CD4-positive, alpha-beta T cell treated with Interleukin-15 for 1 hour (primary cell): ENCODE measurements at places on chromosomes 6 and 20.

- peak; percentile 50 for DNase-seq
Measured at GRCh38 chr6:14713008-14713960, 532.6 kb upstream of the JARID2 start.

DNA sequence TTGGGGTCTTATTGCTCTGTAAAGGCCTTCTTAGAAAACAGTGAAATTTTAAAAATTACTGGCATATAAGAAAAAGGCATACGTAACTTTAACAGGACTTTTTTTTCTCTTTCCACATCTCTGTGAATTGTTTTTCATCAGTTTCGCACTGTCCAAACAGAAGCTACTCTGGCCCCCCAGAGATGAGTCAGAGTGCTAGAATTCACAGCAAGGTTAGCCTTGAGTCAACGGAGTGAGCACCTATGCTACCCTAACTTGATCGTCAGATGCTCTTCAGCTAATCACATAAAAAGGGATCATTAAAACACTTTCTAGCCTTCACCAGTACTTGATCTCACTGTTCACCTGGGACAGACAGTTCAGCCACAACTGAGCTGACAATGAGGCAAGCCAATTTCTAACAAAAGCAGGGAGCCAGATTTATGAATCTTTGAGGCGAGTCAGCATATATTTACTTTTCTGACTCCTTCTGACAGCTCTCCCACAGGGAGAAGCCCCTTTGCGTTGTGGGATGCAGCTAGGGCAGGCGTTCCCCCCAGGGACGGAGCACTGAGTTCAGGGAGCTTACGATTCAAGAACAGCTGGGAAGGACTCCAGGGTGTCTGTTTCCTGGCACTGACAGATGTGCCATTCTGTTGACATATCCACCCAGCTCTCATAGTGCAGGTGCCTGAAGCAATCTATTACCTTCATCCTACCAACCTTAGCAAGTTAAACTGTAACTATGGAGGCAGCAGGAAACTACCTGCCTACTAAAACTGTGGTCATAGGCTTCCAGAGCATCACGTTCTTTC, 46.4 kb upstream of the SPDEF start:
- no peak for DNase-seq

GRCh38 chr6:101826678-101827077, 433.2 kb downstream of the GRIK2 start:
- DNase-seq = no peak

- DNase-seq = peak; percentile 88
Measured at GRCh38 chr20:38842558-38842981, 37.1 kb downstream of the PPP1R16B start.

- no peak for DNase-seq
Measured at GRCh38 chr6:154070657-154071056, 31.6 kb downstream of the OPRM1 start.

DNA sequence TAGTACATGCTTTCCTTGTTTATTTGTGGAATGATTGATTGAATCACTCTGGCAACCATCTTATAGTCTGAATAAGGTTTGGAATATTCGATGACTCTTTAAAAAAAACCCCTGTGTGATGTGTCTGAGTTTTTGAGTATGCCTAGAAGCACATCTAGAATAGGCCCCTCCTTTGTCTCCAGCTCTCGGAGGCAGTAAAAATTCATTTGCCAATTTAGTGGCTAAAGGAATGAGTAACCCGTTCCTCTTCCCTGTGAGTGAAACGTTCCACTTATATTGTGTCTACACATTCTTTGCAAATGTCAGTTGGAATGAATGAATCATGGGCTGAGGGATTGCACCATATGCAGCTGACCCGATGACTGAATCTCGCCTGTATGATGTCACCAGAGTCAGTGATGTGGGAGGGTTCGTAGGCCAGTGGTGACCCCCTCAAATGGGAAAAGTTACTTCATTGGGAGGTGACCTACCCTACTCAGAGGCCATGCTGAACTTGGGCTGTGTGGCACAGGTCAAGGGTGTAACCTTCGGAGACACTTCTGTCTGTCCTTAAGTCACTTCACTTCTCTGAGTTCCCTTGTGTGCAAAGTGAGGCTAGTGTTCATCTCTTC, 21.6 kb downstream of the MOCS3 start:
- DNase-seq = peak; percentile 26

GRCh38 chr6:79212859-79213258, 21.6 kb downstream of the HMGN3 start:
- DNase-seq = no peak

GRCh38 chr6:35260591-35261570, 1.3 kb downstream of the ZNF76 start:
- DNase-seq = no peak

DNA sequence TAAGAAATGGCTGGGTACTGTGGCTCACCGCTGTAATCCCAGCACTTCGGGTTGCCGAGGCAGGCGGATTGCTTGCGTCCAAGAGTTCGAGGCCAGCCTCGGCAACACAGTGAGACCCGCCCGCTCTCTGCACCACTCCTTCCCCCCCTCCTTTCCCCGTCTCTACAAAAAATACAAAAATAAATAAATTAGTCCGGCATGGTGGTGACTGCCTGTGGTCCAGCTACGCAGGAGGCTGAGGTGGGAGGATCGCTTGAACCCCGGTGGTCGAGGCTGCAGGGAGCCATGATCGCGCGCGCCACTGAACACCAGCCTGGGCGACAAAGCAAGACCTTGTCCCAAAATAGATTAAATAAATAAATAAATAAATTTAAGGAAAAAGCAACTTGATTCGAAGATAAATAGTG, 448 bp upstream of the RNF114 start:
- DNase-seq = no peak

- no peak for DNase-seq
Measured at GRCh38 chr6:42629845-42630244, 66.0 kb downstream of the UBR2 start.

GRCh38 chr6:157461000-157461915, 80.3 kb downstream of the ZDHHC14 start:
- DNase-seq = peak; percentile 52

DNA sequence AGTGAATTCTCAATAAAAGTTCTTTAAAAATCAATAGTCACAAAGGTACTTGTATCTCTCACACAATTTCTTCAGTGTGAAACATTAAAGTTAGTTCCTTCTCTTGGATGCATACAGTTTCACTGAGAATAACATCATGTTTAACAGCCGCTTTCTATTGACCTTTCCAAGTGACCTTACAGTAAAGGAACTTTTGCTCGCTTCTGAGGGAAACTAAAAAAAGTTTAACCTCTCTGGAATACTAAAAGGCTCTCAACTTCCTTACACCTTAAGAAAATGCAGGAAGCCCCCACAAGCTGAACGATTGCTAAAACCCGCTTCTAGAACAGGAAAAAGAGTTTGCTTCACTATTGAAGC, 1.3 kb downstream of the RRAGD start:
- no peak for DNase-seq

GRCh38 chr6:1027109-1027794, 284.6 kb upstream of the FOXQ1 start:
- DNase-seq = no peak

DNA sequence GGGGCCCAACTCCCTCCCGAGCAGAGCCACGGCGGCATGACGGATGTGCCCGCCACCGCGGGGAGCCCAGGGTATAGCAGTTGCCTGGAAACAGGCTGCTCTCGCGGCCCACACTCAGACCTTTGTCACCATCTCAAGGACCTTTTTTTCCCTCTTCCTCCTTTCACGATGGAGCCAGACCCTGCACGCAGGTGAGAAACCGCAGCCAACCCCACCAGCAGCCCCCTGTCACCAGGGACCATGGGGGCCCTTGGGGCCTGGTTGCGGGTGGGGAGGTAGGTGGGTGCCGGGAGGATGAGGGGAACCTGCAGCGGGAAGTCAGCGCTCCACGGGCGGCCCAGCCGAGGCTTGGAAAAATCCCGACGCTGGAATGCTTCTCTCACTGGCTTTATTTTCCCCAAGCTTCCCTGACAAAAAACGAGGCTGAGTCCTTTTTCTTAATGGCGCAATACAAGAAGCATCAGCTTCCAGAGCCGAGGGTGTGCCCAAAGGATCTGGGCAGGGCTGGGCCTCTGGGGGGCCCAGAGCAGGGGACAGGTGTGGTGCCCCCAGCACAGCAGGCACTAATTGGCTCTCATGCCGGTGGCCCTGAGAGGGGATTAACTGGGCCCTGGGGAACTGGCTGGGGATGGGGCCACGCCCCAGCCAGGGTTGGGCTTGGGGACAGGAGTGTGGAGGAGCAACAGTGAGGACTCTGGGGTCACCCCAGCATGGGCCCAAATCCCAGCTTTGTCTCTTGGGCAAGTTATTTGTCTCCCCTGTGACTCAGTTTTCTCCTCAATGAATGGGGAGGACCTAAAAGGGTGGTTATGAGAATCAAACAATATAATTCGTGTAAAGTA, 23.9 kb downstream of the NOL4L start:
- no peak for DNase-seq

GRCh38 chr20:53773792-53774401, 180.3 kb upstream of the ZNF217 start:
- DNase-seq = no peak

- DNase-seq = no peak
Measured at GRCh38 chr20:23047001-23047737, 2.3 kb downstream of the THBD start.

GRCh38 chr6:23243854-23244253, 674.5 kb downstream of the HDGFL1 start:
- no peak for DNase-seq

DNA sequence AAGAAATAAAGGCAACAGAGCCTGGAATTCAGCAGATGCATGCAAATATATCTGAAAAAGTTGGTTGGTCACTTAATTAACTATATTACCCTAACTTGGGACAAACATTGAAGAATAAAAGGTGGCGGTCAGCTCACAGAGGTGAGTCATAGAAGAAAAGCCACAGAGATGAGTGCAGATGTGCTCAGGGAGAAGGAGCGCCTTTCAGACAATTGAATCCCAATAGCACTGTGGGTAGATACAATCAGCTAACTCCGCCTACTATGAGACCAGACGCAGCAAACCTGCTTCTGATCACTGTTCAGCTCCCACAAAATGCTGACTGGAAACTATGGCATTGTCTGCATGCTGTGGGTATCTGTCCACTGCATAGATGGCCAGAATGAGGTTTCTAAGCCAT, 447.8 kb downstream of the PTPRT start:
- DNase-seq = no peak

GRCh38 chr6:13873288-13874190, 51.2 kb upstream of the RNF182 start:
- peak; percentile 69 for DNase-seq

GRCh38 chr6:27866357-27867050, 45.7 kb downstream of the OR2B2 start:
- DNase-seq = peak; percentile 49

- no peak for DNase-seq
Measured at GRCh38 chr6:79277109-79277508, 42.6 kb upstream of the HMGN3 start.

DNA sequence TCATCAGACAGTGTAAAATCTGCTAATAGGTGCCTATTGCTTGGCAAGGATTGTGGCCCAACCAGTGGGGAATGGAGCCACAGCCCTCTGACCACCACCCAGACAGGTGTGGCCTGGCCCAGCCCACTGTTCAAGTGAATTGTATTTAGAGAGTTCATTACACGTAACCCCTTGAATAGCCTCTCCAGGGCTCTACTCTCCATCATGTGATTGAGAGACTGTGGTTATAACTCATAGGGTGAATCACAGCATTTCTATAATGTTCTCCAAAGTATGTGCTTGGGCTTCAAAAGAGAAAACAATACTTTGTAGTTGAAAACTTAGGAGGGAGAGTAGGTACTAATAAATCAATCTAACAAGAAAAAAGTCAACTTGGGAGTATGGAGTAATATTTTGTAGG, 38.4 kb downstream of the ALDH8A1 start:
- DNase-seq = no peak

- DNase-seq = no peak
Measured at GRCh38 chr6:57310817-57311157, 6.6 kb upstream of the PRIM2 start.

DNA sequence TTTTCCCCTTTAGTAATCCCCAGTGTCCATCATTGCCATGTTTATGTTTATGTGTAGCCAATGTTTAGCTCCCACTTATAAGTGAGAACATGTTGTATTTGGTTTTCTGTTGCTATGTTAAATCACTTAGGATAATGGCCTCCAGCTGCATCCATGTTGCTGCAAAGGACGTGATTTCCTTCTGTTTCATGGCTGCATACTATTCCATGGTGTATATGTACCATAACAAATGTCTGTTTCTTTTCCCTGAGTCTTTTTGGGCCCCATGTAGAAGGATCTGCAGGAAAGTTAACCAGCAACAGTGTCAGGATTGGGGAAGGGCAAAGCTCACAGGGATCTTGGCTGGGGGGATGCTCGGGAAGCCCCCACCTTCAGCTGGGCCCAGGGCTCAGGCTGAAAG, 64.3 kb upstream of the SULF2 start:
- DNase-seq = no peak

GRCh38 chr20:40802886-40803285, 113.8 kb upstream of the MAFB start:
- DNase-seq = no peak

DNA sequence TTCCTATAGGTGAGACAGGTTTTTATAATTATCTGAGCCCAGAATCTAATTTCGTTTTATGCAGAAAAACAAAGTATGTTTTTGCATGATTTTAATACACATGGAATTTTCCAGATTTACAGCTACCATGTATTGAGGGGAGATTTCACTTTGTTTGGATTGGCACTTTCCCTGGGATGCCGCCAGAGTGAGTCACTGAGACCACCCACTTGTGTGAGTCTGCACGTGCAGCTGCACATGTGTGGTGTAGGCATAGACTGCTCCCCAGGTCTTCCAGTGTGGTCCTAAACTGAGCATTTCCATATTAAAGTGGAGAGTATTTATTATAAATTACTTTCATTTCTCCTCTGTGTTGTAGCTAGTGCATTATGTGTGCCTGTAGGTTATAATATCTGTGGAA, 186.8 kb downstream of the UBE3D start:
- no peak for DNase-seq

GRCh38 chr6:47357827-47358226, 48.1 kb upstream of the TNFRSF21 start:
- no peak for DNase-seq

GRCh38 chr6:33440649-33441309, 13.6 kb upstream of the ZBTB9 start:
- DNase-seq = no peak

DNA sequence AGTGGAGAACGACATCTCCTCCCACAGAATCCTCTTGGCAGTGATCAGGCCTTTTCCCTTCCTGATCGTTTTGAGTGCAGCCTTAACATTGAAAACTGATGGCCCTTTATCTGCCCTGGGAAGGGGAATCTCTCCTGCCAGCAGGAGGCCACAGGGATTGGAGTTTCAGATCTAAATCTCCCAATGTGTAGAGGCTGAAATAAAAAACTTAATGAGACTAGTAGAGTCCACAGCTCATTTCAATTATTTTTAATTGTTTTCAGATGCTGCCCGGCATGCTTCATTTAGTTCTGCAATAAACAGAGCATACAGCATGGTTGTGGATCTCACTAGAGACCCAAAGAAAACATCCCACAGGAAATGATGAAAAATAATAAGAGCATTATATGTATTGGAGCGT, 662.2 kb upstream of the HS3ST5 start:
- DNase-seq = no peak

DNA sequence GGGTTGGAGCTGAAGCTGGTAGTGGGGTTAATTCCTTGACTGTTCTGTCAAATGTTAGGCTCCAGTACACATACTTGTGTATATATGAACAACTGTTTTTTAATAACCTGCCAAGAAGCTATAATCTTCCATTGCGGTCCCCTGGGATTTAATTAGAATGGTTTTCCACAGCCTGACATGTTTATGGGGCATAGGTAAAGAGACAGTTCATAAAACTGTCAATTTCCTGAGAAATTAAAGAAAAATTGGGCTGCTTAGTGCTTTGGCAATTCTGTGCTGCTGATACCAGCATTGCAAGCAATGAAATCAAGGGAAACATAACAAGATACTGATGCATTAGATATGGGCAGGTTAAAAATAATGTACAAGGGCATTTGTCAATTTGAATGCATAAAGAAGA, 314.1 kb upstream of the SLC35B3 start:
- no peak for DNase-seq
